Head of caudate nucleus (tissue), 42 donors: ENCODE measurements at places on chromosomes 12 and 14.
A peak's percentile ranks its signal among the peaks of the same experiment; 100 is the strongest.

GRCh38 chr14:75636100-75636692 is 24.5 kb downstream of the ERG28 start:
- DNase-seq, result peak; percentile 36

- DNase-seq, result no peak
Observed at GRCh38 chr14:92463141-92463540, 50.4 kb upstream of the RIN3 start.

- DNase-seq, result peak; percentile 79
Observed at GRCh38 chr14:69151458-69152180, 1.3 kb downstream of the DCAF5 start.

- DNase-seq, result no peak
Observed at GRCh38 chr12:129909051-129910020, 5.5 kb upstream of the TMEM132D start.

DNA sequence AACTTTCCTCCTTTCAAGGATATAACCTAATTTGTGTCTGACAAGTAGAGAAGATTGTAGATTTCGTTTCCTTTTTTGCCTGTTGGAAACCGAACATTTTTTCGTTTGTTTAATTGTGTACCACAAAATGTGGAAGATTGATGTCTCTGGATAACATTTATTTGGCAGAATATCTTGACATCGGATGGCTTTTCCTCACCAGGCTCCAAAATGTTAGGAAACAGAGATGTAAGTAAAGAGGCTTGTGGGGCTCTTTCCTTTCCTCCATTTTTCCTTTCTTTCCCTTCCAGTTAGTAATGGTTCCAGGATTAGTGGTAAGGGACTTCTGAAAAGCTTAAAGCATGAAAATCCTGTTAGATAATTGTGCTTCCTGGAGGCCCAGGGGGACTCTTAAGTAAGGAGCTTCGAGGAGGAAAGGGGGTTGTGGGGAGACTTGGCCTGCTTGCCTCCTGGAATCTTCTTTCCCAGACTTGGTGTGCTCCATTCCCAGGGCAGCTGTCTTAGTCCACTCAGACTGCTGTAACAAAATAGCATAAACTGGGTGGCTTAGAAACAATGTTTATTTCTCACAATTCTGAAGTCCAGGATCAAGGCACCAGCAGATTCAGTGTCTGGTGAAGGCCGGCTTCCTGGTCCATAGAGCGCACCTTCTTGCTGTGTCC is 243.1 kb upstream of the PWP1 start:
- no peak for DNase-seq

DNA sequence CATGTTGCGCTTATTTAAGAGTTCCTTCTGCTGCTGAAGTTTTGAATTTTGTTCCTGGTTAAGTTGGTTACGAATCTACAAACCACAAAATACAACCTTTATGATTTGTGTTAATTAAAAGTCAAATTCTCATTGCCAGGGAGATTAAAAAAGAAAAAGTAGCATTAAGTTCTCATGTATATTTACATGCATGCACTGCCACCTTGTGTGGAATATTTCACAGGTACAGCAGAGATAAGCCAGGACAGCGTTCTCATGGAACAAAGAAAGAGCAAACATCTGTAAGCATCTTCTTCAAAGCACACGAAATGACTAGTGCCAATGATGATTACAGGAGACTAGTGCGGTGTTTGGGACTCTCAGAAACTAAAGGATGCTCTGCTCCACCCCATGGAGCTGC is 34.2 kb downstream of the ZFYVE21 start:
- DNase-seq, result no peak

- DNase-seq, result no peak
Observed at GRCh38 chr12:85279449-85280164, 413 bp upstream of the ALX1 start.

DNA sequence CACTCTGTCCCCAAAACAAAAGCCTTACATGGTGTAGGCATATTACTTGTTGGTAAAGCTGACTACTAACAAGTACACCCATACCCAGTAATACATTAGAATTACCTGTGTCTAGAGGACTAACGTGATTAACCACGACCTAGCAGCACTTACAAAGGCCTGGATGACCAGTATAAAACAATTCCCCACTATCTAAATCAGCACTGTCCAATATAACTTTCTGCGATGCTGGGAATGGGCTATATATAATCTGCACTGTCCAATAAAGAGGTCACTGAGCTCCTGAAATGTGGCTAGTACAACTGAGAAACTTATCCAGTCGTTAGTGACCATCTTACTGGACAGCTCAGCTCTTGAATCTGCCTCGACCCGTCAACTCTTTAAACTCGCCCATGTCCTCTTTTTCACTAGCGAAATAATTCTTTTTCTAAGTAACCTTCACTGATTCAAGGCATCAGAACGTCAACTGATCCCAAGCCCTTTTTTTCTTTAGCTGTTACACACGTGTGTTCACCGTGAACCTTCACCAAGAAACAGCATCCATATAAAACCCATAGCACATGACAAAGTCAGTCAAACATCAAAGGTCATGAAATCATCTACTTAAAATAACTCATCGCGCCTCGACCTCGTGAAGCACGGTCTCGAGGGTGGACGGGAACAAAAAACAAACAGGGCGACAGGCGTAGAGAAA is 905 bp upstream of the CIPC start:
- no peak for DNase-seq

DNA sequence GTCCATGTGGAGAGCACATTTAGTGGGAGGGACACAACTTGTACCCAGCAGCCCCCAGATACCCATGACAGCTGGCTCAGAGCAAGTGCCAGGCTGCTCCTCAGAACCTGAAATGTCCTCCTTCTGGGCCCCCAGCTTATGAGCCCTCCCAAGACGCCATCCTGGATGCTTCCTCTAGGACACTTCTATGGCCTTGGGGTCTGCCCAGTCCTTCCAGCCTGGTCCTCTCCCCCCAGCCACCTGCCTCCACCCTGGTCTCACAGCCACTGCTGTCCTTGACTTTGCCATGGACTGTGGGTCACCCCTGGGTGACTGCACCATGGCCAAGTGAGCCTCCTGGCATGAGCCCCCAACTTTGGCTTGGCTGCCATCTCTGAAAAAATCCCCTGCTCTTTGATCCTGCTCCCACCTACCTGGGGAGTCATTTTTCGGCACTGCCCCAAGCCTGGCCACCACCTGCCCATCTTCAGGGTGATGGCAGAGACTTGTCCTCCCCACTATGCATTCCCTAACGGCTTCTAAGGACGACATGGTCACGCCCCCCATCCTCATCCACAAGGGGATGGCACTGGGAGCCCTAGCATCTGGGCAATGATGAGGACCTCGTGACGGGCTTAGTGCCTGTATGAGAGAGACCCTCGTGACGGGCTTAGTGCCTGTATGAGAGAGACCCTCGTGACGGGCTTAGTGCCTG is 323.7 kb downstream of the TMEM121 start:
- no peak for DNase-seq

DNA sequence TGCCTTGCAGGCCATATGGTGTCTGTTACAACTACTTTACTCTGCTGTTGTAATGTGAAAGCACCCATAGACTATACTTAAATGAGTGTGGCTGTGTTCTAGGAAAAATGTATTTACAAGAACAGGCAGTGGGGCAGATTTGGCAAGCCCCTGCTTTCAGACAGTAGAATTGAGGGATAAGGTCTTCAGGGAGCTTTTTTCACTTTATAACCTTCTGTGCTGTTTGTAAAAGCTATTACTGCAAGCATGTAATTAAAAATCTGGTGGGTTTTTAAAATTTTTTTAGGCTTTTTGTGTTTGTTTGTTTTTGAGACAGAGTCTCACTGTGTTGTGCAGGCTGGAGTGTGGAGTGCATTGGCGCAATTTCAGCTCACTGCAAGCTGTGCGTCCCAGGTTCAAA is 73.9 kb downstream of the VEZT start:
- no peak for DNase-seq

GRCh38 chr12:66361703-66362102 is 59.4 kb downstream of the HELB start:
- no peak for DNase-seq

DNA sequence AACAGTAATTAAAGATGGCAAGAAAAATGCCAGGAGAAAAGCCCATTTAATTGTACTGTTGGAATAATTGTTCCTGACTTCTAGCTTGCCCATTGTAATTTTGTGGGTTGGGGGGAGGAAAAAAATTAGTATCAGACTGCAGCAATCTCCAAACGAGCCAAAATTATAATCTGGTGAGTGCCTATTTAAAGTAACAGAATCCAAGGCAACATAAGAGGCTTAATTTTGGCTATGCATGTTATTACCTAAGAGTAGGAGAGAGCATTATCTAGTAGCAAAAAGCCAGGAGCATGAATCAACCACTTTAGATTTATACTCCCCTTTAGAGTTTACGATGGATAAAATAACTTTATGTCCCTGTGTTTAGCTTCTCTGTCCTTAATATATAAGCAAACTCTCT is 14.6 kb upstream of the DENND5B start:
- no peak for DNase-seq

GRCh38 chr12:124518051-124518932 is 49.1 kb downstream of the NCOR2 start:
- peak; percentile 99 for DNase-seq

- no peak for DNase-seq
Observed at GRCh38 chr12:124286414-124286813, 8.5 kb upstream of the RFLNA start.

- peak; percentile 30 for DNase-seq
Observed at GRCh38 chr12:40144023-40144422, 38.1 kb upstream of the SLC2A13 start.

- DNase-seq, result peak; percentile 69
Observed at GRCh38 chr14:58752771-58753201, 115.0 kb downstream of the DACT1 start.

- no peak for DNase-seq
Observed at GRCh38 chr12:80986224-80986623, 48.5 kb upstream of the LIN7A start.

DNA sequence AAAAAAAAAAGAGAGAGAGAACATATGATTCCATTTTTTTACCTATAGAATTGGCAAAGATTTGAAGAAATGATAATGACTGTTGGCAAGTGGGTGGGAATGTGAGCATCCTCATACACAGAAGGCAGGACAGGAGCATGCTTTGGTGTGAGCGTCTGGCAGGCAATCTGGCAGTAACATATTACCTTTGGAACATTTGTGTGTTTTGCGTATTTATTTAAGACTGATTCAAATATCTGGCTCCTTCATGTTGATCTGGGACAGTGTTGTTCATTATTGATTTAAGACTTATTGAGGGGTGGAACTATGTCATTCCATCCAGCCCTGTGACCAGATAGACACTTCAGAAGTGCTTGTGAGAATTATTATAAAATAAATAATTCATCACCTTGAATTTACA is 53.1 kb downstream of the PPP1R36 start:
- no peak for DNase-seq

DNA sequence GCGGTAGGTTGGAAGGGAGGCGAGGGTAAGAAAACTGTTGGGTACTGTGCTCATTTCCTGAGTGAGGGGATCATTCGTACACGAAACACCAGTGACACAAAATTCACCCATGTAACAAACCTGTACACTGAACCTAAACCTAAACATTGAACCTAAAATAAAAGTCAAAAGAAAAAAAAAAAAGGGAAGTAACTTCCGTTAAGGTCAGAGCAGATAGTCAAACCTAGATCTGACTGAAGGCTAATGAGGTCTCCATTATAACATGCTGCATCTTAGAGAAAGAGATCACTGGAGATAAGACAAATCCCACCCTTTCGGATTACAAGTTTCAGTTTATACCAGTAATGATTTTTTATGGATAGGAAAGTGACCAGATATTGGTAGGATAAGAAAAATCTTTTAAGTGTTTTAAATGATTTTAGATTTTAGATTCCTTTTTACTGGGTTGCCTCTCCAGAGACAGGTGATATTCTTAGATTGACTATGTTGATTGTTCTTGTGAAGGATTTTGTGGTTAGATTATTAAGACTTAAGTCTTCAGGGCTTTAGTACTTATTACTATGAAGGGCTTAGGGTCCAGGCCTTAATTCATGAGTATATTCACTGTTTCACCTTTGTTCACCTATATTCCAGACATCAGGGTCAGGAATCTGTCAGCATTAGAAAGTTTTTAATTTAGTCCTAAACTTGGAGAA is 11.2 kb upstream of the NCKAP1L start:
- DNase-seq, result no peak

GRCh38 chr12:131166717-131167116 is 213.0 kb downstream of the ADGRD1 start:
- no peak for DNase-seq

DNA sequence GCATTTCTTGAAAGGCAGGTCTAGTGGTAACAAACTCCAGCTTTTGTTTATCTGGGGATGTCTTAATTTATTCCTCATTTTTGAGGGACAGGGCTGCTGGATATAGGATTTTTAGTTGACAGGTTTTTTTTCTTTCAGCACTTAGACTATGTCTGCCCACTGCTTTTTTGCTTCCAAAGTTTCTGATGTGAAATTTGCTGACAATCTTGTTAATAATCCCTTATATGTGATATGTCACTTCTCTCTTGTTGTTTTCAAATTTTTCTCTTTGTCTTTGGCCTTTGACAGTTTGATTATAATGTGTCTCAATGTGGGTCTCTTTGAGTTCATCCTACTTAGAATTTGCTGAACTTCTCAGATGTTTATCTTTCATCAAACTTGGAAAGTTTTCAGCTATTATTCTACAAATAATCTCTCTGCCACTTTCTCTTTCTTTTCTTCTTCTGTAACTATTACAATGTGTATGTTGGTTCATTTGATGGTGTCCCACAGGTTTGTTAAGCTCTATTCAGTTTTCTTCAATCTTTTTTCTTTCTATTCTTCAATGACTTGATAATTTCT is 9.8 kb downstream of the ATL1 start:
- DNase-seq, result no peak

DNA sequence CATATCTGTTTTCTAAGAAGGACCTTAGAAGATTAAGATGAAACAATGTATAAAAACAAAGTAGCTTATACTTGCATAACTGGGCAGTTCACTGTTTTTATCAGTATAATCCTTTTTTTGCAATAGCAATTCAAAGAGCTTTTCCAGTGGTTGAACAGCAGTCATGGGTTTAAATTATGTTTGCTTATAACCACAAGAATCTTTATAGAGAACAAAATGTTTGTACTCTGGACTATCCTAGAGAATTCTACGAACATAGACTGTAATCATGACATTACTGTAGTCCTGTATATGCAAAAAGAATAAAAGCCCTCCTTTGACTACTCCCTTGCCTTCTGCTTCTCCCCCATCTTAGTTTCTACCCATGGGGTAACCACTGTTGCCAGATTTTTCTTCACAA is 5.7 kb downstream of the FAM177A1 start:
- DNase-seq, result no peak

GRCh38 chr14:77985211-77985615 is 185.0 kb upstream of the NRXN3 start:
- DNase-seq, result no peak

DNA sequence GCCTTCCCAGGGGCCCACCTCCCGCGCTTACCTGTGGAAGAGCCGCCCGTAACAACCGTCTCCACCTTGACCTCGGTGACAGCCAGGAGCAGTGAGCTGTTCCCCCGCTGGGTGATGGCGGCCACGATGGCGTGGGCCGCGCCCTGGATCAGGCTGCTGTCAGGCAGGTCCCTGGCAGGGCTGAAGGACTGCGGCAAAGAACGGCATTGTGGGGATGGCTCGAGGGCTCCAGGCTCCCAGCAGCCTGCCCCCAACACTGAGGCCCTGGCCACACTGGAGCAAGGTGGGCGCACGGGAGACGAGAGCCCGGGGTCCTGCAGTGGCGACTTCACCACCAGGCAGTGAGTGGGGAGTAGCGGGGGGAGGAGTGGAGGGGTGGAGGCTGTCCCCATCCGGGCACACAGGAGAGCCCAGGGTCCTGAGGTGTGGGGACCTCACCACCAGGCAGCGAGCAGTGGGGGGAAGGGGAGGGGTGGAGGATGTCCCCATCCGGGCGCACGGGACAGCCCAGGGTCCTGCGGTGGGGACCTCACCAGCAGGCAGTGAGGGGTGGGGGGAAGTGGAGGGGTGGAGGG is 25.0 kb downstream of the JAG2 start:
- no peak for DNase-seq
